Activated CD4-positive, alpha-beta memory T cell treated with anti-CD3 and anti-CD28 coated beads for 36 hours (primary cell): ENCODE measurements at places on chromosomes 3 and 15.

- no peak for DNase-seq
Observed at GRCh38 chr3:187836823-187837770, 91.8 kb upstream of the BCL6 start.

GRCh38 chr3:36795622-36796021, 31.3 kb upstream of the DCLK3 start:
- DNase-seq = no peak

DNA sequence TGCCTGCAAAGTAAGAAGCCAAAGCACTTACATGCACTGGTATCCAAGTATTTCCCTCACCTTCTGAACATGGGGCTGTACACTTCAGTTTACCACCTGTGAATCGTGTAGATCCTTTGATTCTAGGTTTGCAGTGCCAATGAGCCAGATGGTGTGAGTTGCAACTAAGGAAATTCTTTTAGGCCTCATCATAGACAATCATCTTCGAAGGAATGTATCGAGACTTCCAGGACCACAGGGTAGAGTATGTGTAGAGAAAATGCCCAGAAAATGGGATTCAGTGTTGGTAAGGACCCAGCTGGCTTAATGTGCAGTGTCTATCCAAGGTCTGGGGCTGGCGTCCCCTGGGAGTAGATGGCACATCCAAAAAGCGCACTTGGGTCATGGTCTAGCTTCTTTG, 323.2 kb upstream of the TPM1 start:
- DNase-seq = no peak

DNA sequence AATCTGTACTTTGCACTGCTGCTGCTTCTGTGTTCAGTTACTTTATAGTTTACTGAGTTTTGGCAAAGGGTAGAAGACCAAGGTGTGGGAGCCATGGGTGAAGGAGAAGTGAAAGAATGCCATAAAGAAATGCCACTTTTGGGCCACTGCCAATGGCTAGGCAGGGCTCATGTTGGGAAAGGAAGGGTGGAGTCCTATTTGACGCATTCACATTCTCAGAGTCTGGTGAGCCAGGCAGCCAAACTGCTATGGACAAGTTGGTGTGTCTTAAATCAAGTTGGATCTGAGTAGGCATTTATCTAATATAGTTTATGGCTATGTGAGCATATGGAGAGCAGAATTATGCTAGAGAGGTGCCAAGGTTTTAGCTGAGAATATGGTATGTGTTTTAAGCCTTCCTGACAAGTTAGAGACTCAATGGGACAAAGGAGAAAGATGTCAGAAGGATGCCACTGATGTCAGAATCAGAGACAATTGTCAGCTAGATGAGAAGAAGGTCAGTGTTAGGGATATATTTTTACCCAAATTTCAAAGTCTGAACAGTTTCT, 296.1 kb downstream of the AGBL1 start:
- DNase-seq = no peak

- no peak for DNase-seq
Observed at GRCh38 chr3:194851941-194852340, 166.3 kb downstream of the FAM43A start.

GRCh38 chr3:185070491-185071286, 82.2 kb downstream of the C3orf70 start:
- DNase-seq = no peak

DNA sequence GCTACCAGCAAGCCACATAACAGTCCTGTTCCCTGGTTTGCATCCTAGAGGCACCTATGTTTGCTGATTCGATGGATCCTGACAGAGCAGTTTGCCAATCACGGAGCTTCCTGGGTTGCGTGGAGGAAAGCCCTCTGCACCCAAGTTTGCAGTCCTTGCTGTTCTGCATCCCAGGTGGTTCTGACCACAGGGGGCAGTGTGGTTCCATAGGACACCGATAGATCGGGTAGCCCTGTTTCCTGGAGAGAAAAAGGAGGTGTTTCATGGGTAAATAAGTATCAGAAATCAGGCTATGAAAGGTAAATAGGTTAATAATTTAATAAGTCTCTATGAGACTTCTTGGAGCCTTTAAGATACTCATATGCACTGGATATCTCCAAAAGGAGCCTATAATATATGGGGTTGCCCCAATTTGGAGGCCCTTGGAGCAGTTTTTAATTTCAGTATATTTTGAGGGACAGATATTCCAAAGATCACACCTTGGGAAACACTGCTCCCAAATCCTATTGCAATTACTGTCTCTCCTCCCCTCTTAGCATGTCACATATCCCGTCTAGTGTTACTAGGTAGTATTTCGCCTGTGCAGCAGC, 194.6 kb upstream of the TPM1 start:
- peak; percentile 68 for DNase-seq

- no peak for DNase-seq
Observed at GRCh38 chr3:178505832-178506231, 30.4 kb upstream of the KCNMB2 start.

GRCh38 chr15:72098040-72098439, 19.9 kb downstream of the MYO9A start:
- no peak for DNase-seq

DNA sequence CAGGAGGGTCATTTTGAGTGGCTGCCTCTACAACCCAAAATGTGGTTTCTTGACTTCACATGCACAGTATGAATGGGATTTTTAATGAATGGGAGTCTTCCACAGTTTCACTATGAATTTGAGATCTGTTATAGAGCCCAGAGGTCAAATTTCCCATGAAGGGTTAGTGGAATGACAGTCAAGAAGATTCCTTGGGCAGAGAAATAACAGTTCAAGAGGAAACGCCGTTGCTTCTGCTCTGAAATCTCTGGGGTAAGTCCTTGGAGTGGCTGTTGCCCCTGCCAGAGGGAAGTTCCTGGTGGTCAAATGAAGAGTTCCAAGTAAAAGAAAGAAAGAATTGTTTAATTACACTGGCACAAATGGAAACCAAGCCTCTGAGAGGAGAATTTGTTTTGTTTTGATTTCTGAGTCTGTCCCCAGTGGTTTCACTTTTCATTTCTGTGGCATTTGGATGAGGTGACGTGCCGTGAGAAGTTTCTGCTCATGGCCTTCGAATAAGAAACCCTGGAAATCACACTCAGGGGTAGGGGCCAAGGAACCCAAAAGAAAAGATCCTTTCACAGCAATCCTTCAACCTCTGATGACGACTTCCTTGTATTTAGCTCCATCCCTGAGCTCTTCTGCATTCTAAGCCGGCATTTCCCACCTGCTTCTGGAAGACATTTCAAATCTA, 77.5 kb upstream of the IL12A start:
- DNase-seq = peak; percentile 20

DNA sequence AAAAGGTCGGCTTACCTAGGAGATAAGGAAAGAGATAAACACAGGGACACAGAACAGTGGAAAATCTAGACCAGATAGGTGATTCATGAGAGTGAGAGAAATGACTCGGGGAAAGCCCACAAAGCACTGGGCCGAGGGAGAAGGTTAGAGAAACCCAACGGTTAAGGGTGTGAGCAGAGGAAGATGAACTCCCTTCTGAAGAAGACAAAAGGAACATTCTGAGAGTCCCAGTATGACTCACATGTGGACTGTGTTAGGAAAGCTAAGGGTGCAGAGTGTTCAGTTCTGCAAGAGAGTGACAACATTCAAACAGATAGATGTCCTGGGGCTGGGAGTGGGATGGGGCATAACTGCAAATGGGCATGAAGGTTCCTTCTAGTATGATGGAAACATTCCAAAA, 83.0 kb downstream of the CNTN3 start:
- DNase-seq = no peak

DNA sequence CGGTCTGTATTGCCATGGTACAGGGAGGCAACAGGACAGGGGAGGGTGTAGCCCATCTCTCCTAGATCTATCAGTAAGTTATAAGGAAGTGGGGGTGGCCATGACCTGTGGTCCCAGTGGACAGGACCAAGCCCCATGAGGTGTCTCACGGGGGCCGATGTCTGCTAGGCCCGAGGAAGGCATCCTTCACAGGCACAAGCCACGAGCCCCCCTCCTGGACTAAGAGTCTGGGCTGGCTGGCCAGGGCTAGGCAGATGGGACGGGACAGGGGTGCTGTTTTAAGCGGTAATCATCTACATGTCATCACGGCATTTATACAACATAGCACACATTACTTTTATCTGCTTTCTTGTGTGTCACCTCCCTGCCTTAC, 2.6 kb upstream of the TBC1D2B start:
- DNase-seq = no peak

DNA sequence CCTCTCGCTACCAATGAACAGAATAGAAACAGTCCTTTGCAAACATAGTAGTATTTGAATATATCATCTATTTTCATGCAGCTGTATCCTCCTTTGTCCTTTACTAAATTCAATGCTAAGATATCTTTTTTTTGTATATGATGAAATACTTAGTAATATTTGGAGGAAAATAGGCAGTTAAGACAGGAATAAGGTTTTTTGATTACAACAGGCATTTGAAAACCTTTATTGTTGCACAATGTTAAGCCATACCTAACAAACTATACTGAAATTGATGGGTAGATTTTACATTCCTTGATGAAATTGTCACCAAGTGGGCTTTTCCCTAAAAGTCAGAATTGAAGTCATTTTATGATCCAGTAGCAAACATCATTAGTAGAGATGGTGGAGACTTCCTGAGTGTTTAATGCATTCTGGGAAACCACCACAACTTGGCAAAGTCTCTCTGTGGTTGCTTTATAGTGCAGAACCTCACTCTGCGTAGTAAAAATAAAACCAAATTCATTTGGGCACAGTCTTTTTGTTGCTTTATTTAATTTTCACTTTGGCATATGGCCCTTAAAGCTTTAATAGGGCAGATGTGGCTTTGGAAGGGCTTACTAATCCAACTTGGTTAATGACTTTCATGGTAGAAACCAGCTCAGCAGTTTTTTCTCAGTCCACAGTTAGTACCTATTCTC, 216.0 kb downstream of the DIPK2A start:
- DNase-seq = no peak

DNA sequence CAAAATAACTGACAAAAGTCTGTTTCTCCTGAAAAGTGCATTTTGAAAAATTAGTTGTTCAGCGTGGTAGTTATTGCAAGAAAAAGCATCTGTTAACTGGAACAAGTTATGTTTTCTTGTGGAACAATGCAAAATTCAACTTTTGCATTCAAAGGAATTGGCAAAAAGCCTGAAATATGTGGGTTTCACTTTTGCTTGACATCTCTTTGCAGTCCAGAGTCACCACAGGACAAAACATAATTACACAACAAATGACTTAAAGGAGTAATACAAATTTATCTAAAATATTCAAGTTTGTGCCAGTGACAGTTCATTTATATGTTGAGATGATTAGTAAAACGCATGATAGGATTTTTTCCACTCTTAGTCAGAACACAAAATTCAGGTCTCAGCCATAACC, 96.3 kb upstream of the P2RY1 start:
- no peak for DNase-seq

GRCh38 chr3:171420667-171421066, 39.5 kb downstream of the TNIK start:
- DNase-seq = no peak

DNA sequence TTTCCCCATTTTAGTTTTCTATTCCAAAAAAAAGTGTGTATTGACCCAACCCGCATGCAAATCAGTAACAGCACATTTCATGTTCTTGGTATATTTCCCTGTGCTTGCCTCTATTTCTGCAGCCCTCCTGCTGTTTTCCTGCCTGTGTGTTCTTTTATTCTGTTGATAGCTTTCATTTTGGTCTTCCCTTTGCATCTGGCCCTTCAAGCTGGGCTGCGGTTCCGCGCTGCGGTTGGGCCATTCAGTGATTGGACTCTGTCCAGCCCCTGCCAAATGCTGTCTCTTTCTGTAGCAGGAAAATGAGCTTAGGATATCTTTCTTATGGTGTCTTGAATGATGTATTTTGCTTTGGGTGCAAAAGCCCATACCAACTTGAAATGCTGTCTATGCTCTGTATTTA, 49.9 kb downstream of the ZNF621 start:
- no peak for DNase-seq

- DNase-seq = no peak
Observed at GRCh38 chr3:127424766-127425504, 137.1 kb upstream of the PRR20G start.

DNA sequence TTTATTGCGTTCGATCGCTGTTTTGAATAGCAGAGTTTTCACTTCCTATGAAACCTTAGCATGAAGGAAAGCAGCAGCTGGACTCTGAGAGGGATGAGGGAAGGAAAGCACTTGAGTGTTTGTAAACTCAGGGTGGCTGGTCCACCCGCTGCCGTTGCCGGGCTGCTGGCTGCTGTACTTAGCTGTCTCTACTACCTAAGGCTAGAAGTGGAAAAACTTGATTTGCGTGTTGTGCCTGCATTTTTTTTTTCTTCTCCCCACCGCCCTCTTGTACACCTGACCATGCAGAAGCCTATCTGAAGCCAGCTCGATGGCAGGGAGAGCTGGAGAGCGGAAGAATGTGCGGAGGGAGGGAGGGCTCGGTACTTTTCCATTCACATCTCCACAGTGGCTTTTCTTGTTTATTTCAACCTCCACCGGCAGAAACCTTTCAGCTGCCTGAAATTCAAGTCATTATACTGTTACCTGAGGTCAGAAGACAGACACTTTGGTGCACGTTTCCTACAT, 4.8 kb upstream of the BCL6 start:
- DNase-seq = no peak

- no peak for DNase-seq
Observed at GRCh38 chr15:57797110-57797509, 90.6 kb downstream of the POLR2M start.

- no peak for DNase-seq
Observed at GRCh38 chr15:65275728-65276126, 11.0 kb downstream of the PARP16 start.

DNA sequence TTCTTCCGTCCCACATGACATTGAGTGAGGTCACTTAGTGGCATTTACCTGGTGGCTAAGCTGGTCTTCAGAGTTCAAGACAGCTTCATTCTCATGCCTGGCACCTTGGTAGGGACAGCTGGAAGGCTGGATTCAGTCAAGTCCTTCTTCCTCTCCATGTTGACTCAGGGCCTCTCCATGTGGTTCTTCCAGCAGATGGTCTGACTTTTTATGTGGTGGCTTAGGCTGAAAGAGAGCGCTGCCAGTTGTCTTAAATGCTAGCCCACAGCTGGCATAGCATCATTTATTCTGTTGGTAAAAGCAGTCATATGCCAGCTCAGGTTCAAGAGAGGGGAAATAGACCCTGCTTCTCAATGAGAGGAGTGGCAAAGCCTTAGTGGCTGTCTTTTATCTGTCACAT, 53.0 kb upstream of the CTDSPL start:
- no peak for DNase-seq

DNA sequence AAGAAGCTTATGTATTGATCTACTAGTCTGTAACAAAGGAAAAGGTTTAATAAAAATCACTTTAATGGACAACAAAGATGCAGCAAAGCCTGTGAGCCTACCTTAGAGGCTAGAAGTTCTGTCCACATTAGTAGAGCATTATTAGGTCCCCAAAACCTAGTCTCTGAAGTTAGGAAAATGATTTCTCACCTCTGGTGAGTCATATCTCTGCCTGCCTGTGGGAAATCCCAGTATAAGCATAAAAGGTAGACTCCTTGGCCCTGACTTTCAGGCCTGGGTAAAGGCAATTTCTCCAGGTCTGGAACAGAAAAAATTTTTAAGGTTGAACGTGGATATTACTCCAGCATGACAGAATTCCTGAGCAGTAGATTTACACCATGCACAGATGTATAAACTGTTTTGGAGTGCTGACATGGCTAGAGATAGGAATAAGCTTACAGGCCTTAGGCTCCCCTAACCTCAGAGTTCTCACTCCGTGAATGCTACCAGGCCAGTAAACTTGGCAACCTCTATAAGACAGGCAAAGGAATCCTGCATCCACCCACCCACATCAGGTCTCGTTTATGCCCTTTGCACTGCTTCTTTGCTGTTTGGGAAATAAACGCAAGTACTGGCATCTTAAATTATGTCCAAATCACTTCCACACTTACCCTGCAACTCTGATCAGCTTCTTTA, 104.1 kb downstream of the SERPINI1 start:
- DNase-seq = no peak
